ENCODE measurements at places on chromosomes 2 and 18.

DNA sequence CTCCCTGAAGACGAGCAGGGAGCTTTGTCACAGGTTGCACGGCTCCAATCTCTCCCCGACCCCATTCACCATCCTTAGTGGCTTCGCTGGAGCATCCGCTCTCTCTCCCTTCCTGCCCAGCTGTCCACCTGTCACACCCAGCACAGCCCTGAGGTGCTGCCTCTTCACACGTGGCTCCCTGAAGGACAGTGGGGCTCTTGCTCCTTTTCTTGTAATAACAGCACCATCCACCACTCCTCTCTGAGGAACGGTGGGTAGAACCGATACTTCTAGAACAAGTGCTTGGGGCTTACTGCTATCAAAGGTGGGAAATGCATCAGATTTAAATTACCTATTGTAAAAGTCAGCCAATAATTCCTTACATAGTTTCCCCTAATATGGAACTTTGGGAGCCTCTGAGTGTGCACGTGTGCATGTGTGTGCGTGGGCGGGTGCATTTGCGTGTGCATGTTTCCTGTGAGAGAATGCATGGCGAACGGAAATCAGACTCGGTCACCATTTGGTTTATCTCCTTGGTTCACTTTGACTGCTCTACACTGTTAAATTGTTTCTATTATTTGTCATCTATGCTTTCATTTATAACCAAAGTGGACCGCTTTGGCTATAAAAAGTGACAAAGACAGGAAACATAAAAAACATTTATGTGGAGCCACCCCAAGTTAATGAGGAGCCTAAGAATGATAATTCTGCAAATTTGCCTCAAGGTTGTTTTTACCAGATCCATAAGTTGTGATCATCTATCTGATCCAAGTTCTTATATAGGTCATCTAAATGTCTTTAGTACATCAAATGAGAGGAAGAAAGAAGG, 39.1 kb downstream of the KLHL29 start:
- DNase-seq: no peak

DNA sequence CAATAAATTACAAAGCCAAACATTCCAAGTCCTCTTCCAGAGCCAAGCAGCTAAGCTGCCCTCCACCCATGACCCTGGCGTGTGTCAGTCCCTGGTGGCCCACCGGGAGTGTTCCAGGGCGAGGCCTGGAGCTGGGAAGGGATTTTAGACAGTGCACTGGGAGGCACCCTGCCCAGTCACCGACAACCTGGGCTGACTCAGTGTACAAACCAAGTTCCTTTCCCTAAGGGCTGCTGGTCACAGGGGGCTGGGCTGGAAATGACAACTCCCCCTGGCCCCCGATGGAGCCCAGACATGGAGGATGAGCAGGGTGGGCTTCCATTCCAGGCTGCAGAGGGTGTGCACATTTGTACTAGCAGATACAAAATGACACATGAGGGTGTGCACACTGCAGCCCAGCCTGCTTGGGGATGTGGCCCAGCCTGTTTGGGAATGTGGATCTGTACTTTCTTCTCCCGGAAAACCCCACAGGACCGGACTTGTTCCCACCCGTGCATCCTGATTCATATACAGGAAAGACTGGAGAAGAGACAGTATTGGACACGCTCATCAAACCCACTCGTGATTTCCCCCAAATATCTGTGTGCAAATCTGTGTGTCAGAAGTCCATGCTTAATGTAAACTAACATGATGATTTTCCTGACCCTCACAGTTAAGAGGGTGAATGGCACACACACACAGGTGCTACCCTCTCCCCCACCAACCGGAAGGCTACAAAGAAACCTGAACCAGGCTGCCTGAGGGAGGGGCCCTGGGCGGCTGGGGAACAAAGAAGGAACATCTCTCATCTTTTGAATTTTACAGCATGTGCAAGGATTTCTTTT, 58.9 kb downstream of the NDUFA10 start:
- no peak for DNase-seq

DNA sequence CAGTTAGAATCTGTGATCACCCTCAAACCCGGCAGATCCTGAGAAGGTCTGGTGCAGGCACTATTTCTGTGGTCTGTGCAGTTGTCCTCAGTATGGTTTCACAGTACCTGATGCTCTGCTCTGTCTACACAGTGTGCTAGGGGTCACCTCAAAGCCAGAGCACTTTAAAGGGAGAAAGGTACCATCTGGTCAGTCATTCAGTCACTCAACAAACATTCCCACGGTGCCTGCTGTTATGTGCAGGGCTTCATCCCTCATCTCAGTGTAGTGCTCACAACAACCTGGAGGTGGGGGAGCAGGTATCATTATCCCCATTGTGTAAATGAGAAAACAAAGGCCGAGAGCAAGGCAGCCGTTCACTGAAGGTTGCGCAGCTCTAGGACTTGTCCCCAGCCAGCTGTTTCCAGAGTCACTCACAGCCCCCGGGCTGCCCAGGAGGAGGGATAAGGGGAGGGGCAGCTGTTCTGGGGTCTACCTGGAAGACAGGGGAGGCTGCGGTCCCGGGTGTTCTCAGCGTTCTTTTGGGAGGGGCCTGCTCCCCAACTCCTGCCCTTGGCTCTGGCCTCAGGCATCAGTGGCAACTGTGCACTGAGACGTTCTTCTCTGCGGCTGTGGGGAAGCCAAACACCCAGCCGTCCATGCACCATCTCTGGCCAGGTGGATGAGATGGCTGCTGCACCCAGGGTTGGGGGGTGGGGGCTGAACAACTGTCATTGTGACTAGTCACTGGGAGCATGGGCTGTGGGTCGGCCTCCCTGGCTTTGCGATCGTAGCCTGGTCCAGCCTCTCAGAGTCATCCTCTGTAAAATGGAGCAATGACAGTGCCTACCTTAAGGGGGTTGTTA, 9.2 kb downstream of the INHBB start:
- no peak for DNase-seq

GRCh38 chr18:25686960-25687500, 335.1 kb upstream of the ZNF521 start:
- no peak for DNase-seq

Measured in activated naive CD4-positive, alpha-beta T cell (primary cell).